ENCODE measurements at places on chromosomes 12 and 14.
A peak's percentile ranks its signal among the peaks of the same experiment; 100 is the strongest.

DNA sequence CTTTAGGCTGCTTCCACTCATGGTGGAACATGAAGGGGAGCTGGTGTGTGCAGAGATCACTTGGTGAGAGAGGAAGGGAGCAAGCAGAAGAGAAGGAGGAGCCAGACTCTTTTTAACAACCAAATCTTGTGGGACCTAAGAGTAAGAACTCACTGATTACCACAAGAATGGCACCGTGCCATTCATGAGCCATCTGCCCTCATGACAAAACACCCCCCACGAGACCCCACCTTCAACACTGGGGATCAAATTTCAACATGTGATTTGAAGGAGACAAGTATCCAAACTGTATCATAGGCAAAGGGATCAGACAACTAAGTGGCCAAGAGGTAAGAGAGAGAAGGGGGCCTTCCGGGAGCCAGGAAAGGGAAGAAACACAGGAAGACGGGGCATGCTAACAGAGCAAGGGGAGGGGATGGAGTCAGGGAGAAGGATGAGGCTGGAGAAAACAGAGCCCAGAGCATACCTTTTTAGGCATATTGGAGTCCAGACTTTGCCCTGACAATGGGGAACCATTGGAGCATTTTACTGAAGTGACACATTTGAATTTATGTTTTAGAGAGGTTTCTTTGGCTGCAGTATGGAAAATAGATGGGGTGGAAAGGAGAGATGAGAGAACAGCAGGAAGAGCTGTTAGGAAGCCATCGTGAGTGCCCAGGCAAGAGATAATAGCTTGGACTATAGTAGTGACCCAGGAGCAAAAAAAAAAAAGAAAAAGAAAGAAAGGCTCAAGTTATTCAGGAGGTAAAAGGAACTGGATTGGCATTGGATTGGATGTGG, 204.4 kb upstream of the NUDT4 start:
- no peak for DNase-seq

DNA sequence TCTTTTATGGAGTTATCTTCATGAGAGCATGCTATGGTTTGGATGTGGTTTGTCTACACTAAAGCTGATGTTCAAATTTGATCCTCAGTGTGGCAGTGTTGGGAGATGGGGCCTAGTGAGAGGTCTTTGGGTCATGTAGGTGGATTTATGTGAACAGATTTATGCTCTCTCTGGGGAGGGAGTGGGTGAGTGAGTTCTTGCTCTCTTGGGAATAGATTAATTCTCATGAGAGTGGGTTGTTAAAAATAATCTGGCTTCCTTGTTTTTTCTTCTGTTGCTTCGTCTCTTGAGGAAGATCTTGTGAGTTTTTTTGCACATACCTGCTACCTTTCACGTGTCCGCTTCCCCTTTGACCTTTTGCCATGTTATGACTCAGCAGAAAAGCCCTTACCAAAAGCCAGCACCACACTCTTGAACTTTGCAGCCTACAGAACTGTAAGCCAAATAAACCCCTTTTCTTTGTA, 20.5 kb downstream of the DERA start:
- peak; percentile 3 for DNase-seq

DNA sequence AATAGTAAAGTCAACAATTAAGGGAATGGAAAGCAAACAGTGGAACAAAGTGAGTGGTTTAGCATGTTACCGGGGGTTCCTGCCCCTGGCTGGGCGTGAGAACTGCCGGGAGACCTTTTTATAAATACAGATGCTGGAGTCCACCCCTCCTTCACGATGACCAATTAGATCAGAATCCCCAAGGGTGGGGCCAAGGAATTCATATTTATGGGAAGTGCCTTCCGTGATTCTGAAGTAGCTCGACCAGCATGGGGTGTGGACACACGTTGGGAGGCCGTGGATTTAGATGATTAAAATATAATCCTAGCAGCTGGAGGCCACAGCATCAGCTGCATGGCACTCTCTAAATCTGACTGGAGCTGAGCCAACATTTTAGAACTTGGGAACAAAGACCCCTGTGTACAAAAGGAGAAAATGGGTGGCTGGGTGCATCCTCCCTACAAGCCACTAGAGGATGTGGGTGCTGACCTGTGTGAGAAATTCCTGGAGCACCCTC, 87.9 kb downstream of the SRRM4 start:
- no peak for DNase-seq

GRCh38 chr12:10331642-10332239, 24.1 kb downstream of the KLRD1 start:
- peak; percentile 59 for DNase-seq

- DNase-seq: no peak
These were observed 55.9 kb downstream of the C14orf132 start for GRCh38 chr14:96095058-96095457.

DNA sequence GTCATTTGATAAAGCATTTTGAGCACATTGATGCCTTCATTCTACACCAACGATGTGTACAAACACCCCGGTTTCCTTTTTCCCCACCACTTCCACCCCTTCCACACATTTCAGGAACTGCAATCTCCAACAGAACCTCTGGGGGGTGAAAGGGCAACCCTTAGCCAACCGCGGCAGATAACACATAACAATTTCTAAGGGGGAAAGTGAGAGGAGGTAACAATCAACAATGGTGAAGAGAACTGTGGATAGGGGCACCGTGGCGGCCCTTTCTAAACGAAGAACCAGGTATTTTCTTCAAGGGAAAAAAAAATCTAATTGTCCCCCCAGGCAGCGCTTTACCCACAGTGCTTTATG, 1.1 kb downstream of the KITLG start:
- DNase-seq: peak; percentile 7

DNA sequence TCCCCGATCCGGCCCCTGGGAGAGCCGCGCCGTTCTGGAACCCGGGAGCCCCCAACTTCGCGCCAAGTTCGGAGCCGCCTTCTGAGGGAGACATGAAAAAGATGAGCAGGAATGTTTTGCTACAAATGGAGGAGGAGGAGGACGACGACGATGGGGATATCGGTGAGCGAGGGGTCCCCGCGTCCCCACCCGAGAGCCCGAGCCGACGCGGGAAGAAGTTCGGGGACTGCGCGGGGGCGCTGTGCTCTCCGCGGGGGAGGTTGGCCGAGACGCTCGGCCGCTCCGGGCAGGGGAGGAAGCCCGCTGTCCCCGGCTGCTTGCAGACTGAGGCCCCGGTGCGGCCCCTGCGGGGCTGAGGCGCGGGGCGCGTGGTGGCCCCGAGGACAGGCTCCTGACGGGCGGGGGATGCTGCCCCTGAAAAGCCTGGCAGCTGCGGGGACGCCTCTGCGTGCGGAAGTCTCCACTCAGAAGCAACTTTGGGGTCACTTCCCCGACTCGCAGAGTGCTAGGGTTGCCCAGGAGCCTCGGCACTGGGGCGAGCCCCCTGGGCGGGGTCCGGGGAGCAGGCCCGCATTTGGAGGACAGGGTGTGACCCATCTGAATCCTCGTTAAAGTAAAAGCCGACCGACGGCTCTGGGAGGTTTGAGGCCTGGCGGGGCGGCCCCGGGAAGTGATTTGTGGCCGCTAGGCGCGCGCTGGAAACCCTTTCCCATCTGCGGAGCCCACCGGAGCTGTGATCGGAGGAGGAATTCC, 511 bp downstream of the ANO6 start:
- peak; percentile 64 for DNase-seq

GRCh38 chr12:41983856-41984255, 160.8 kb downstream of the GXYLT1 start:
- no peak for DNase-seq

- no peak for DNase-seq
These were observed 31.6 kb downstream of the MOAP1 start for GRCh38 chr14:93153121-93153520.

- no peak for DNase-seq
These were observed 13.7 kb downstream of the FGD6 start for GRCh38 chr12:95203487-95204030.

GRCh38 chr12:31866523-31866922, 92.7 kb upstream of the RESF1 start:
- DNase-seq: no peak

- DNase-seq: no peak
These were observed 2.0 kb upstream of the ALX1 start for GRCh38 chr12:85277900-85278597.

GRCh38 chr12:6771091-6771495, 1.2 kb upstream of the LAG3 start:
- DNase-seq: no peak

- DNase-seq: no peak
These were observed 29.0 kb downstream of the PALS1 start for GRCh38 chr14:67270145-67270753.

GRCh38 chr12:72219937-72220336, 52.2 kb upstream of the TRHDE start:
- DNase-seq: no peak

DNA sequence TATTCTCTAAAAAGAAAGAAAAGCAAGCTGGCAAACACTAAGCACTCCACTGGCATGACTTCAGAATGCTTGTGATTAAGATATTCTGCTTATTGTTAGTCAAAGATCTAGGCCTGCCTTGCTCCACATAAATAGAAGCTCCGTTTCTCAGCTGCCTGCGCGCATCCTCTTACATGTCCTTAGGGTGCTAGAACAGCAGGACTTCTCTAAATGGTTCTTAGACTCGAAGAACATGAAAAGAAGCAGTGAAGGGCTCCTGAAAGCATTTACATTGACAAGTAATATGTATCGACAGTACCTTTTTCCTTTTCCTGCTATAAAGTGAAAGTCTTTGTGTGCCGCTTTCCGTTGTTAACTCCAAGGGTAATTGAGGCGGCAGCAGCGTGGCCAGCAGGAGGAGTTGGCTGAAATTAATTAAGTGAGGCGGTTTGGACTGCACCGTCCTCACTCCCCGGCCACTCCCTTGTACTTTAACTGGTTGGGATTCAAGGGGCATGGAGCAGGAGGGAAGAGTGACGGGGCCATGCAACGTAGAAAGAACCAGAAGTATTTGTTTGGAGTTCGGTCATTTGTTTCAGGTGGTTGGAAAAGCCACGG, 34.2 kb upstream of the OTX2 start:
- no peak for DNase-seq

DNA sequence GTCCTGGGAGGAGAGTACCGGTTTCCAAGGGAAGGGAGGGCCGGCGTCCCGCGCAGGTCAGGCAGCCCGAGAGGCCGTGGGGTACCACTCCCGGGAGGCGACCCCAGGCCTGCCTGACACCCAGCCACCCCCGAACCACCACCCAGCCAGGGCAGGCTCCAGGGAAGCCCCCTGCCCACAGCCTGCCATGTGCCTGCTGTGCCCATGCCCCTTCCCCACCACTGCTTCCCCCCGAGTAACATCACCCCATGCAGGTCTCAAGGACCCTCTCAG, 2.3 kb downstream of the NUDT14 start:
- DNase-seq: no peak

GRCh38 chr12:64946132-64946829, 121.8 kb downstream of the TBC1D30 start:
- no peak for DNase-seq

DNA sequence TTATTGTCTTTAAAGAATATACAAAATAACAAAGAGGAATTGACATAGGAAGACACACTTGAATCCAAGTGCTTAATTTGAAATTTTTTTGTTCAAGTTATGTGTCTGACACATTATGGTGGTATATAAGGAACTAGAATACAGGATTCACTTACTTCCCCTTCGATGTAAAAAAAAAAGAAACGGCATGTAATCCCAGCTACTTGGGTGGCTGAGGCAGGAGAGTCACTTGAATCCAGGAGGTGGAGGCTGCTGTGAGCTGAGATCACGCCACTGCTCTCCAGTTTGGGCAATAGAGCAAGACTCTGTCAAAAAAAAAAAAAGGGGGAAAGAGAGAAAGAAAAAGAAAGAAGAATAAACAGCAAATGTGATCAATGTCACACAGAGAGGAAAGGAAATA, 8.9 kb downstream of the CLEC12A start:
- no peak for DNase-seq

DNA sequence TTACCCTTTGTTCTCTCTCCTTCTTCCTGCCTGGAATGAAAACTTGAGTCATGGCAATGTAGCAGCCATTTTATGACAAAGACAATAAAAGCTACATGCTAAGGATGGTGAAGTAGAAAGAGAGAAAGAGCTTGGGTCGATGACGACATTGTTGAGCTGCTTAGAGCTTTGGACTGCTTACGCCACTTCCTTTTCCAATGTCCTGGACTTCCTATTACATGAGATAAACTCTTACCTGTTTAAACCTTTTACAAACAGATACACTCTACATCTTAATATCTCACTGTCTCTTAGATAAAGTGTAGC, 70.1 kb downstream of the PEBP1 start:
- no peak for DNase-seq

GRCh38 chr14:34498684-34499412, 36.8 kb upstream of the SPTSSA start:
- peak; percentile 8 for DNase-seq

- DNase-seq: no peak
These were observed 544 bp upstream of the TDP1 start for GRCh38 chr14:89955022-89955744.

GRCh38 chr12:60059180-60059579, 463.4 kb downstream of the SLC16A7 start:
- no peak for DNase-seq

DNA sequence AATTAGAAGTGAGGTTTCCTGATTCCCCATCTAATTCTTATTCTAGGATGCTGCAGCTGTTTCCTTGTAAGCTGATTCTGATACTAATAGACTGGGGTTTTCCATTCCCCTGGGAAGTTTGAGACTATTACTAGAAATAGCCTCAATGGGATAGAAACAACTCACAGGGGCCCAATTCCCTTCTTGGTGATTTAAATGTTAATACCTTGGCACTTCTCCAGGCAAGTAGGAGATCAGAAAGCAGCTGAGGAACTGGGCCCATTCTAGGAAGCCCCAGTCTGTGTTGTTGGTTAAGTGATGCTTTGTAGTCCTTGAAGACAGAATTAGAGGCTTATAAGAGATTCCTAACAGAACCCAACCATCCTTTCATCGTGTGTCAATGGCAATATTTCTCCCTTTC, 407.0 kb upstream of the SEL1L start:
- no peak for DNase-seq

DNA sequence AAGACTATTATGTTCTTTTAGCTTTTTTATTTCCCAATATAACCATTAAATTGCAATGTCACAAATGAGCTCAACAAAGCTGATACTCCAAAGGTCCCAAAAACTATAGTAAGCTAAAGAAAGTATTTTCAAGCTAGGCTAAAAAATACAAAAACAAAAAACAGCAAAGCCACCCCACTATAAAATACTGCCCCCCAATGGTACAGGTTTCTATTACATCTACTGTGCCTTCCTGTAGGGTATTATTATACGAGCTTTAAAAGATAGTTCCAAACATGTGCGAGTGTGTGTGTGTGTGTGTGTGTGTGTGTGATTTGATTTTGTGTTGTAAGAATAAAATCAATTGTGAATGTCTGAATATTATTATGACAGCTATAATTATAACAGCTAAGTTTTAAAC, 1.1 kb downstream of the IFNG start:
- peak; percentile 28 for DNase-seq

- DNase-seq: no peak
These were observed 46.5 kb downstream of the PTPRB start for GRCh38 chr12:70590549-70591226.

GRCh38 chr12:124188561-124189405, 106.1 kb upstream of the RFLNA start:
- DNase-seq: no peak

GRCh38 chr12:117365049-117365616, 3.7 kb upstream of the NOS1 start:
- no peak for DNase-seq
